ENCODE measurements at places on chromosomes 1 and 21.
A peak's percentile ranks its signal among the peaks of the same experiment; 100 is the strongest.

DNA sequence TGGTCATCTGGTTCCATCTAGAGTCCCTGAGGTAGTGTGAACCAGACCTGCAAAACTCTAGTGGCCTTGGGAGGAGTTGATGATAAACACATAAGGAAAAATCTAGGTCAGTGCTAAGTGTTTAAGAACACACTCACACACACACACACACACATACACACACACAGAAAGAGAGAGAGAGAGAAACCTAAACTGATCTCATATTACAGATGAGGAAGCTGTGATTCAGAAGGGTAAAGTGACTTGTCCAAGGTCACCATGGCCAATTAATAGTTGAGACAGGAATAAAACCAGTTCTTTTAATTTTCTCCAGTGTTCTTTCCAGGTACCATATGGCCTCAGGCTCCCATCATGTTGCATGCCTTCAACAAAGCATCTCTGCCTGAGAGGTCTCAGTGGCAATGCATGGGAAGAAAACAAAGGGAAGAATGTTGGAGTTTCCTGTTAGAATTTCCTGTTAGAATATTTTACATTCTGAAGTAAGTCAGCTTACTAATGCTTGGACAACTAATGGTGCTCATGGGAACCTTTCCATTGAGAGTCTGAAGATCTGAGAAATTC lies 77.3 kb upstream of the TSPAN2 start:
- no peak for DNase-seq

GRCh38 chr1:154360288-154360687 lies 35.0 kb downstream of the ATP8B2 start:
- DNase-seq = no peak

DNA sequence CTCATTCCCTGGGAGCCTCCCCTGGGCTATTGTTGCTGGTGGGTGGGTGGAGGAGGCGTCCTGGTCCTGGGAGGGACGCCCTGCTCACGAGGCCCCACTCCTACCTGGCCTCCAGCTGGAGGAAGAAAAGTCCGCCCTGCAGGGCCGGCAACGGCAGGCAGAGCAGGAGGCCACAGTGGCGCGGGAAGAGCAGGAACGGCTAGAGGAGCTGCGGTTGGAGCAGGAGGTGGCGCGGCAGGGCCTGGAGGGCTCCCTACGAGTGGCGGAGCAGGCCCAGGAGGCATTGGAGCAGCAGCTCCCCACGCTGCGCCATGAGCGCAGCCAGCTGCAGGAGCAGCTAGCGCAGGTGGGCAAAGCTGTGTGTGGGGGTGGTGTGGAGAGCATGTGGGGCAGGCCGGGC lies 24.9 kb downstream of the CROCC start:
- DNase-seq = no peak

DNA sequence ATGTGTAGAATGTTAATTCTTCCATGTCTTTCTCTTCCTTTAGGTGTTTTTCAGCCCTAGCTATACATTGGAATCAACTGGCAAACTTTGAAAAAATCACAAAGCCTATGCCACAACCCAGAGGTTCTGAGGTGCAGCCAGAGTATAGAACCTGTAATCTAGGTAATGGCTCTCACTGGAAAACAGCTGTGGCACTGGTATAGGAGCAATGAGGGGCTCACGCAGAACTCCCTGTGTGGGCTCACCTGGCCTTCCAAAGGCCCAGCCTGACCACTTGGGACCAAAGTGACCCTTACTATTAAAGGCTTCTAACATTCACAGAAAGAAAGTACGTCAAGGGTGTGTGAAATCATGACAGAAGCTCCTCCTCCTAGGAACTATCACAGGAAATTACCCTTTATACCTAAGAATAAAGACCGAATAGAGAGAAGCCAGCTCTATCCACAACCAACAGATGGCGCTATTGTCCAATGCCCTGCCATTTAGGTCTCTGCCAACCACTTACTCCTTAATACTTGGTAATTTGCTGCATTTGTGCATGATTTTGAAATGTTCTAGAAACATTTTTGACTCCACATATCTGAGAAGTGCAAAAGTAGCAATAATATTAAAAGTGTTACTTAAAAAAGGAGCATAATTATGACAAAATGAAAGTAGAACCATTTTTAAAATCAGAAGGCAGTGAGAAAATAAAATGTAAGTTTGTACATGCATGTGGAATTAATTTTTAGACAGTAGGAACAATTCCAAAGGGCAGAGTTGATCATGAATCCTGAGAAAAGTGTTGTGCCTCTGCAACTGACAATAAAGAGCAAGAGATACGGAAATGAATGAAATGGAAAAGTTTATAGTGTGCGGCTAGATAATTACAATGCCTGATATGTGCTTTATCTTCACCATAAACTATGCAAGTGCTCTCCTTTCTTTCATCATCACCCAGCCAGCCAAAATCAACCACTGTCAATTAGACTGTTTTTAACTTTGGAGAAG lies 93.1 kb upstream of the HAO2 start:
- peak; percentile 41 for DNase-seq

DNA sequence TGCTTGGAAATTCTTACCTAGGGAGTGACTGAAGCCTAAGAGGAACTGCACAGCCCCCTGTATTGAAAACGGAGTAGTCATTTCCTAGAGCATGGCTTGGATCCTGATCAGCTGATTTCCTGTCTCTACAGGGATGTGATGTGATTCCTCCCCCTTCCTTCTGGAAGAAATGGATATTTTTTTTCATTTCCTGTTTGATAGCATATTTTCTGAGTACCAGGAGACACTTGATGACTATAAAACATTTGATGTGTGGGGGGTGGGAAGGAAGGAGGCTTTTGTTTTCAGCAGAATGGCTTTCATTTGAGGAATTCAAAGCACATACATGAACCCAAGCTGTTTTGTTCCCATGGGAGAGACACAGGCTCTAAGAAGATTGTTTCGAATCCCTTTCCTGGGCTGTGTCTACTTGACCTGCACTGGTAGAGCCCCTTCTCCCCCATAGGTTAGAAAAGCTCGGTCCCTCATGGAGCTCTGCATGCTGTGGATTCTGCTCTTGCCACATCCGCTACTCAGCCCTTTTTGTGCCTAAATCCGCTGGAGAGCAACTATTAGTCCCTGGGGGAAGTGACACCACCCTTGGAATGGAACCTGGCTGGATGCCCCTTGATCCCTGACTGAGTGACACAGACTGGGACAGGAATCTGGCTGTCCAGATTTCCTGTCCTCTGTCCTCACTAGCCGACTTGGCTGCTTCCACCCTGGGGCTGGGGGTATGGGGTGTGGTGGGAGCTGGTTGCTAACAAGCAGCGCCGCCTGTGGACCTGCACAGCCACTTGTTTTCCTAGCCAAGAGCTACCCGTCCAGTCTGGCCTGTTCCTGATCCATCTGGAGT lies 71.8 kb upstream of the MACF1 start:
- no peak for DNase-seq

GRCh38 chr1:7827126-7827955 lies 25.5 kb downstream of the UTS2 start:
- peak; percentile 11 for DNase-seq

- no peak for DNase-seq
Observed at GRCh38 chr1:33548721-33549120, 76.3 kb downstream of the ZSCAN20 start.

GRCh38 chr1:69572921-69573320 lies 5.2 kb downstream of the LRRC7 start:
- DNase-seq = no peak

DNA sequence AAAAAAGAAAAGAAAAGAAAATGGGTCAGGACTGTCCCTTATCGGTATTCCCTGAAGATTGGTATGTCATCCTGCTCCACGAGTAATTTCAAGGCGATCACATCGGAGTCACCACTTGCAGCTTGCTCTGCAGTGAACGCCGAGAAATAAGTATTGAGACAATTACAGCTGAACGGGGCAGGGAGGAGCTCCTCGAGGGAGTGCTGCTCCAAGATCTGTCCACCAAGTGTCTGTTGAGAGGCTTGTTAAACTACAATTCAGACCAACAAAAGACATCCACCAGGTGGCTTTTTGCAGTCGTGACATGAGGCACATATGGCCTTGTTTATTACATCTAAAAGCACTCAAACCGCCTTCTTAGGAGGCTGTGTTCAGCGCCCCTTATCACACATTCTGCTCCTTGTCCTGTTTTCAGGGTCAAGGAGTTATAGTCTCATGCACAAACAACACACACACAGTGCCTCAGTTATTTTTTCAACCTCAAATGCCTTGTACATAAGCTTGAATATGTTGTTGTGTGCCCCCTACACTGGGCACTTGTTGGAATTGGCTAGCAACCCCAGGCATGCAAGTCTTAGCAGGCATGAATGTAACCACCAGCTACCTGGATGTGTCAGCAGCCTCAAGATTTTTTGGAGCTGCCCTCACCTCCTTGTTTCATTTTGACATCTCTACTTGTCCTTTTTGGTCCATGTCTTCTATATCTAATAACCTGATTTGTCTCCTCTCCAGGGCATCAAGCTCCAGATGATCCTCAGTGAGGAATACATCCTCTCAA lies 13.0 kb upstream of the CD48 start:
- no peak for DNase-seq

- DNase-seq = no peak
Observed at GRCh38 chr1:108591466-108591865, 31.6 kb downstream of the EEIG2 start.

DNA sequence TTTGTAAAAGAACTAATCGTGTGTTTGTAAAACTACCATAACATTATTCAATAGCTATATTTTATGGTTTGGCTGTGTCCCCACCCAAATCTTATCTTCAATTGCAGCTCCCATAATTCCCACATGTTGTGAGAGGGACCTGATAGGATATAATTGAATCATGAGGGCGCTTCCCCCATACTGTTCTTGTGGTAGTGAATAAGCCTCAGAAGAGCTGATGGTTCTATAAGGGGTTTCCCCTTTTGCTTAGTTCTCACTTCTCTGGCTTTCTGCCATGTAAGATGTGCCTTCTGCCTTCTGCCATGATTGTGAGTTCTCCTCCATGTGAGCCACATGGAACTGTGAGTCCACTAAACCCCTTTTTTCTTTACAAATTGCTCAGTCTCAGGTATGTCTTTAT lies 1372.3 kb downstream of the AMY1C start:
- no peak for DNase-seq

DNA sequence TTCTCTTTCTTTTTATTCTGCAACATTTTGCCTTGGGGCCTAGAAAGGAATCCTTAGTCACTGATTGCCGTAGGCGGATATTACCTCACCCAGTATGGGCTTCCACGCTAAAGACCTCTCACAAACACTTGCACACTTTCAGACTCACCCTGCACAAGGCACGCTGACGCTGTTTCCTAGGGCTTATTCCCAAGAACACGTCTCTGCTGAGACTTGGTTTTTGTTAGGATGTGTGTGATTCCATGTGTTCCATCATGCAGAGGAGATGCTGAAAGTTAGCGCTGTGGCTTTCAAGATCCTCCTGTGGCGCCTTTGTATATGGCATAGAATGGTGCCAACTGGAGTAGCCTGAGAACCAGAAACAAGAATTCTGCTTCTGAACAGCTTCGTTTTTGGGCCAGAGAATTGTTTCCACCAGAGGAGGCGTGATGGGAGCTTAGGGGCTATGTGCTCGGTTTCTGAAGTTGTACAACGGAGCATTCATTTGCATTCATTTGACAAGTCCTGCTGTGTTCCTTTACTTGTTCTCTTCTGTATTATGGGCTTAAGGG lies 297.0 kb downstream of the DISC1 start:
- DNase-seq = no peak

GRCh38 chr1:162128693-162129356 lies 59.3 kb downstream of the NOS1AP start:
- no peak for DNase-seq

GRCh38 chr1:10824821-10825540 lies 28.5 kb upstream of the CASZ1 start:
- no peak for DNase-seq

DNA sequence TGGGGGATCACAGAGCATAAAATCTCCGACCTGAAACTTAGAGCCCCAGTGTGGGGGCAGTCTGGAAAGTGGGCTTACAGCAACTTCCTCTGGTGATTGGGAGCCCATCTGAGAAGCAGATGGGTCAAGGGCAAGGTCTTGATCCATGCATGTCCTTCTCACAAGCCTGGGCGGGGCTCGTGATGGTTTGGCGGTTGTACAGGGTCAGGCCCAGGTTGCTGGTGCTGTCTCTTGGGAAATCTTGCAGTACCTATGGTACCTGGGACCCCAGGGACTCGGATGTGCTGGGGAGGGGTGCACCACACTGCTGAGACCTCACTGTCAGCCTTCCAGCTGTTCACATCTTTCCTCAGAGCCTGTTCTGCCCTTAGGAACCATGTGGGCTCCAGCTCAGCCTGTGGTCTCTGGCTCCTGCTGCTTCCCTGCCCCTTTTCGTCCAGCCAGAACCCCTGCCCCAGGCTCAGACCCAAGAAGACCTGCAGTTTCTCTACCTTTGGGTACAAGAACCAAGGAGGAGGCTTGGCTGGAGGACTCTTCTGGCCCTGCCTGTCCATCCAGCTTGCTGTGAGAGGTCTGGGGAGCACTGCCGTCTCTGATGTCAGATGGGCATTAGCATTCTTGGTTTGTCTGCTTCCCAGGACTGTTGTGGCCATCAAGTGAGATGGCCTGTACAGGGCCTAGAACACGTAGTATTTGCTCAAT lies 24.5 kb downstream of the WNT4 start:
- DNase-seq = no peak

GRCh38 chr1:235933017-235933765 lies 66.5 kb upstream of the LYST start:
- no peak for DNase-seq

DNA sequence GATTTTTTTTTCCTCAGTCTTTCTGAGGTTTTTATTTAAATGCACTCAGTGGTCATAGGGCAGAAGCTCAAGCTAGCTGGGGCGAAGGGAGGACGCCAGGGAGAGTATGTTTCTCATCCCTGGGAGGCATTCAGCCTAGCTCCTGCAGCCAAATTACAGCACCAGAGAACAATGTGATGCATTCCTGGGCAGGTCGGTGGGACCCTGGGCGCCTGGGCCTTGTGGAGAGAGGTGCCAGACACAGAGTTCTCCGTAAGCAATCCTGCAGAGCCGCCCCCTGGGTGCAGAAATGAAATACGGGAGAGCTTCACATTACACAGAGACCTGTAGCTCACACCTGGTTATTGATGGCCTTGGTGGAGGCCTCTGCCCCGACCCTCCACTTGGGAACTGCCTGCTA lies 15.5 kb downstream of the WNT2B start:
- DNase-seq = no peak

GRCh38 chr1:108953452-108953851 lies 9.8 kb downstream of the CLCC1 start:
- no peak for DNase-seq

GRCh38 chr1:67612788-67613241 lies 72.2 kb upstream of the GADD45A start:
- DNase-seq = no peak

DNA sequence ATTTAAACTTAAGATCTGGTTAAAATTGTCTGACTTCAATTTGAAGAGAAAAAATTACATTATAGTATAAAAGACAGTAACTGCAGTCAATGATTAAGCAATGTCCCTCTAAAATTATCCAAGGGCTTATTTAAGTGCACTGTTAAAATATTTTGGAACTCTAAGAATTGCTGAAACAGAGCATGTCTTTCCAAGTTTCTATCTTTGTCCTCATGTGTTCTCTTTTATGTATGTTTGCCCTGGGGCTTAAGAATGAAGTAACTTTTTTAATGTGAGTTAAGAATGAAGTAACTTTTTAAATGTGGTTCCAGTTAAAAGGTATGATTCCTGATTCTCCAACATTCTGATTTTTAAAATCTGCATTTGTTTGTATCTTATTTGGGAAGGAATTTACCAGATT lies 69.0 kb upstream of the MARK1 start:
- no peak for DNase-seq

Data from hematopoietic multipotent progenitor cell treated with erythropoietin and hydrocortisone succinate and interleukin-3 and kit ligand, for 17 days (in vitro differentiated cells).